ENCODE measurements at places on chromosomes 3 and 15. TPM values are rescaled to one million over a fixed set of nuclear protein-coding genes. Genes with fewer than 3 reads are reported as not detected.
A peak's percentile ranks its signal among the peaks of the same experiment; 100 is the strongest.

DNA sequence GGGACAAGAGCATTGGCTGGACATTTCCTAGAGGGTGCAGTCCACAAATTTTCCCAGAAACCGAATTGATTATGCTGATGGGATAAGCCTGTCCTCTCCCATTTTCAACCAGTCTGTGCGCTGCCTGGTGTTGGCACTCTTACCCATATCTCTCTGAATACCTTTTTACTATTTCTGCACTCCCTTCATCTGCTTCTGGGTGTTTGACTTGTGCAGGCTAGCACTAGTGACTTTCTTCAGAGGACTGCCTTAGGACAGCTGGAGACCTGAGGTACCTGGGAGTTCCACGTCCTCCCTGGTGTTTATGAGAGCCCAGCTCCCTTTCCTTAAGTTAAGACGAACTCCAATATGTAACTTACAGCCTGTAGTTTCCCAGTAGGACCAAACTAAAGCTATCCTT lies 50.2 kb downstream of the RBMS3 start:
- no peak for DNase-seq

Gene BDH1
- total RNA-seq: 49.0 TPM

GRCh38 chr15:69119001-69119400 lies 41.4 kb upstream of the GLCE start:
- no peak for DNase-seq

- no peak for DNase-seq
These were observed 983.6 kb upstream of the NR2F2 start for GRCh38 chr15:95346721-95347475.

- no peak for DNase-seq
These were observed 22.5 kb upstream of the NANOGP8 start for GRCh38 chr15:35107561-35107960.

- DNase-seq: peak; percentile 78
These were observed 201.6 kb downstream of the EDEM1 start for GRCh38 chr3:5389057-5389456.

Gene GOLGA8J
- total RNA-seq: not detected

DNA sequence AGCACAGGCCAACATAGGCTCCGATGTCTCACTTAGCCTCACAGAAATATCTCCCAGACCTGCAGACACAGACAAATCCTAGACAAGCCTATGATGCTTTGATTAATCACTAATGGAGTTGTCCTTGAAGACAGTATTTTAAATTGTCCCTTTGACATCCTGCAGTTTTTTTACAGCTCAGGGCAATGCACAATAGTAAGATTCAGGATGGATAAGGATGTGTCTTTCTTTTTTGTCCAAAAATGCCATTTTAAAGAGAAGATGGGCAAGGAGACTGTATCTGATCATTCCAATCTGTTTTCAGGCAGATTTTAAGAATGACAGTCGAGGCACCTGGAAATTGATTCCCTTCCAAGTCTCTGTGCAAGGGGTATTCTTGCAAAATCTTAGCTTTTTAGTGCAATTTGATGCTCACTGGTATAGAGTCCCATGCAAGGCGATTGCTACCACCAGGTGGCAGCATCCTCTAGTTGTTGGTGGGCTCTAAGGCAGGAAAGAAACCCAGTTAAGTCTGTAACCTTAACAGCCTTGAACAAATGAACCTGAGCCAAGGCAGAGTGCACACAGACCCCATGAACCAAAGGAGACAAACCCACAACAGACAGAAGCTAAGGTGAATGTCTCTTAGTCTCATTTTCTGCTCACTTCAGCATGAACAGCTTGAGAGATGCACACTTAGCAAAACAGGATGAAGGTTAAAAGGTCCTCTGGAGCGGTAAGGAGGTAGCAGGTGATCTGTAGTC lies 51.2 kb upstream of the MINAR1 start:
- peak; percentile 87 for DNase-seq

GRCh38 chr3:11084677-11085076 lies 69.6 kb upstream of the HRH1 start:
- no peak for DNase-seq

GRCh38 chr3:129036222-129037092 lies 24.1 kb upstream of the GP9 start:
- no peak for DNase-seq

DNA sequence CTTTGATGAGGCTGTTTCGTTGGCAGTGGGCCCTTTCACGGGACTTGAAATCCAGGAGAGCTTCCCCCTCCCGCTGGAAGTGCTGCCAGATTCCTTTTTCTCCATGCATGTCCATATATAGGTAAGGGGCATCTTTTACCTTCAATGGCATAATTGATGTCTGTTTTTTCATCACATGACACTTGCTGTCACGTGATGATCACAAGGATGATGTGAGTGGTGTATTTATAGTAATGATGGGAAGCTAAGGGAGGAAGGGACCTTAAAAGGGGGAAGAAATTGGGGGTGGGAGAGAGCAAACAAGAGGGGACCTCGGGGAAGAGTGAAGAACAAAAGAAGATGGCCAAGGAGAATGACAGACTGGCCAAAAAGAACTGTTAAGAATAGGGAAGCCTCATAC lies 11.3 kb upstream of the SUSD5 start:
- no peak for DNase-seq

GRCh38 chr3:56976651-56977560 lies 83.6 kb upstream of the SPATA12 start:
- DNase-seq: no peak

Gene MME
- 14.4 TPM for total RNA-seq

Gene NDN
- total RNA-seq: not detected

Gene MST1
- 8.0 TPM for total RNA-seq

DNA sequence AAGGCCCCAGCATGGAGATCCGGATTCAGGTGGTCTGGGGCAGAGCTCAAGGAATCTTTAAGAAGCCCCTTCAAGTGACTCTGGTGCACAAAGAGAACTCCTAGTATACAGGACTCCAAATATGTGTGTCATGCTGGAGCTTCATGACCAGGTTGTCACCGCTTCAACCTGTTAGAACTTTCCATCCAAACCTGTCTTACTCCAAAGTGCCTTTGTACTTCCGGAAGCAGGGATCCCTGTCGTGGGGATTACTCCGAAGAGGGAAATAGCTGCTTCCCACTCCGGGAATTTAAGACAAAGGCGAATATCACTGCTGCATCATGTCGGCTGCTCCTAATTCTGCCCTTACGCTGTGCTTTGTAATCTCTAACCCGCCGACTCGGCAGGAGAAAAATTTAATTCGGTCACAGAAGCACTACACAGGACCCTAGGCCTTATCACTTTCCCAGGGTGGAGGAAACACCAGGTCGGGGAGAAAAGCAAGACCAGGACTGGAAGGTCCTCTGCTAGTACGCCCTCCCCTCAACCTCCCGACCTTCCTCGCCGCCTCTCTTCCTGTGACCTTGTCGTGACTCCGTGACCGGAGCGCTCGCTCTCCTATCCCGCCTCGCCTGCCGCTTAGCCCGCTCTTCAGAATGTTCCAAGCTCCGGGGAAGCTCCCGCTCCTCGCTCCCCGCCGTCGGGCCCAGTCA lies 730 bp downstream of the HIGD1A start:
- peak; percentile 34 for DNase-seq

Data from Calu3 (cell line).